ENCODE measurements at places on chromosomes 1 and 21.

DNA sequence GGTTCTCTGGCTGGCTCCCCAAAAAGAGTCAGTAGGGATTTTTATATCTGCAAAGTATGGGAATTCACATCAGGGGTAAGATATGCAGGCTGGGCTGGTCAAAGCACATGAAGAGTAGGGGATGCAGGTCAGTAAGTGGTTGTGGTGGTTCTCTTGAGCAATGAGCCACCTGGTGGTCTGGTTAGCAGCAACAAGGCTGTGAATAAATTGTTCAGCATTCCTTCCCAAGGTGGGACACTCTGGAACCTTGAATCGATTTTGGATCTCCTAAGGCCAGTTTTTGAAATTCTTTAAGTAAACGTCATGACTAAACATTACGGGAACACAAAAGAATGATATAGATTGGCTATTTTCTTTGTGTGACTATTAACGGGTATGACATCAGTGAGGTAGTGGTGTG, 563.0 kb upstream of the NEGR1 start:
- no peak for DNase-seq

- no peak for DNase-seq
Measured at GRCh38 chr21:36584980-36585940, 105.3 kb upstream of the CLDN14 start.

- no peak for DNase-seq
Measured at GRCh38 chr1:234975941-234976860, 152.4 kb downstream of the TOMM20 start.

DNA sequence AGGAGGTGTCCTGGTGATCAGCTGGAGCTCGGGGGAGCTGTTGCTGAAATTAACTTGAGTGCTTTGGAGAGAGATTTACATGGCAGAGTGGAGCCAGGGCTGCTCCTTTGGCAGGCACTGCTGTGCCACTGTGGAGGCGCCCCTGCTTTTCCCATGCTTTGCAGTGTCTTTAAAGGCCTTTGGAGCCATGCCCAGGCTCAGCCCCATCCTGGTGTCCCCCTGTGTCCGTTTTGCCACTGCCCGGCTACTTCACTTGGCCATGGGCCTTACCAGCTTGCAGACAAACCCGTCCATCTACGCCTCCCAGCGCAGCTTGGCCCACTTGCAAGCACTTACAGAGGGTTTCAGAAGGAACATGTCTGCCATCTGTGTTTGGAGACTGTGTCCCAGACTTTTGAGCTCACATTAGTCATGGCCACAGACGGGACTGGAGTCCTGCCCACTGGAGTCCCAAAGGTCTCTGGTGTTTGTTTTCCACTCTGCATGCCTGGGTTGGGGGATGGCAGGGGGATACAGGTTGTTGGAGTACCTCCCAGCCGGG, 18.2 kb upstream of the LAMTOR5 start:
- DNase-seq = no peak

GRCh38 chr1:202201266-202201665, 7.7 kb downstream of the LGR6 start:
- DNase-seq = no peak

DNA sequence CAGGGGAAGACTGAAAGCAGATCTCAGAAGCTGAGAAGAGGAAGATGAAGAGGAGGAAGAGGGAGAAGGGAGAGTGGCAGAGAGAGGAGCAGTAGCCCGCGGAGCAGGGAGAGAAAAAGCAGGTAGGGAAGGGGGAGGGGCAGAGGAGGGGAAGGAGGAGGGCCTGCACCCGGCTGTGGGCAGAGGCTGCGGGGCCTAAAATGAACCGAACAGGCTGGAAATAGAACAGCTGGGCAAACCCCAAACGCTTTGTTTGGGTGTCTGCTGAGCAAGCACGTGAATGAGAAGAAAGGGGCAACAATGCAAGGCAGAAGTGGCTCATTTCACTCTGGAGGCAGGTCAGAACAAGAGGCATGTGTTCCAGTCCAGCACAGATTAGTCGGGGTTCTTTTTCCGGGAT, 33.5 kb downstream of the KCNC4 start:
- DNase-seq = no peak

- DNase-seq = no peak
Measured at GRCh38 chr1:3654549-3655281, 2.4 kb downstream of the TP73 start.

DNA sequence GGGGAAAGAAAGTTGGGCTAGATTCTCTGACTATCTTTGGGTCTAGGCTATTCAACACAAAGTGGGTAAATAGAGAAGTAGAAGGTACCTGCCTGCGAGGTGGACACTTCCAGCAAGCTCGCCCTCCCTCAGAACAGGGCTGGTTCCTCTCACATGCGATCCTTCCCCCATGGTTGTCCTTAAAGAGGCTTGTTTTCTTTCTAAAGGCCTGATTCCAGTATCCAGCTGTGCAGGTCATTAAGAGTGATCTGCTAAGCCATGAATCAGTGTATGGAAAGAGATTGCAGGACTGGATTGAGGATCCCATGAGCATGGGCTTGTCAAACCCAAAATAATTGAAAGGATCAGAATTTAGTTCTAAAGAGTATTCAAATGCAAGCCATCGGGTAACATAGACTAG, 189.0 kb downstream of the URB2 start:
- no peak for DNase-seq

DNA sequence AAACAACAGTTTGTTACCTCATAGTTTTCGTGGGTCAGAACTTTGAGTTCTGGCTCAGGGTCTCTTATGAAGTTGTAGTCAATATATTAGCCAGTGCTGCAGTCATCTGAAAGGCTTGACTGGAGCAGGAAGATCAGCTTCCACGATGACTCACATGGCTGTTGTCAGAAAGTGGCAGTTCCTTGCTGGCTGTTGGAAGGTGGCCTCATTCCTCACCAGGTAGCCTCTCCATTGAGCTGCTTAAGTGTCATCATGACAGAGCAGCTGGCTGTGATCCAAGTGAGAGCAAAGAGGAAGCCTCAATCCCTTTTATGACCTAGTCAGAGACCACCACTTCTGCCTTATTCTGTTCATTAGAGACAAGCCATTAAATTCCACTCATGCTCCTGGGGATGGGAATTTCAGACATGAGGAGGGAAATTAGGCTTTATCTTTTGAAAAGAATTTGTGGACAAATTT, 5.6 kb downstream of the OSBPL9 start:
- no peak for DNase-seq

GRCh38 chr1:241533326-241534115, 1.3 kb downstream of the KMO start:
- DNase-seq = no peak
